ENCODE measurements at places on chromosomes 16 and 17.

GRCh38 chr17:53336281-53336680 is 486.4 kb upstream of the KIF2B start:
- DNase-seq = no peak

- DNase-seq = peak; percentile 83
Observed at GRCh38 chr17:19728084-19728495, 11.7 kb upstream of the SLC47A2 start.

- DNase-seq = no peak
Observed at GRCh38 chr17:1904273-1905182, 74.7 kb downstream of the RPA1 start.

- DNase-seq = no peak
Observed at GRCh38 chr16:67649494-67649931, 4.6 kb downstream of the CARMIL2 start.

- DNase-seq = no peak
Observed at GRCh38 chr17:31915456-31916100, 14.1 kb upstream of the UTP6 start.

DNA sequence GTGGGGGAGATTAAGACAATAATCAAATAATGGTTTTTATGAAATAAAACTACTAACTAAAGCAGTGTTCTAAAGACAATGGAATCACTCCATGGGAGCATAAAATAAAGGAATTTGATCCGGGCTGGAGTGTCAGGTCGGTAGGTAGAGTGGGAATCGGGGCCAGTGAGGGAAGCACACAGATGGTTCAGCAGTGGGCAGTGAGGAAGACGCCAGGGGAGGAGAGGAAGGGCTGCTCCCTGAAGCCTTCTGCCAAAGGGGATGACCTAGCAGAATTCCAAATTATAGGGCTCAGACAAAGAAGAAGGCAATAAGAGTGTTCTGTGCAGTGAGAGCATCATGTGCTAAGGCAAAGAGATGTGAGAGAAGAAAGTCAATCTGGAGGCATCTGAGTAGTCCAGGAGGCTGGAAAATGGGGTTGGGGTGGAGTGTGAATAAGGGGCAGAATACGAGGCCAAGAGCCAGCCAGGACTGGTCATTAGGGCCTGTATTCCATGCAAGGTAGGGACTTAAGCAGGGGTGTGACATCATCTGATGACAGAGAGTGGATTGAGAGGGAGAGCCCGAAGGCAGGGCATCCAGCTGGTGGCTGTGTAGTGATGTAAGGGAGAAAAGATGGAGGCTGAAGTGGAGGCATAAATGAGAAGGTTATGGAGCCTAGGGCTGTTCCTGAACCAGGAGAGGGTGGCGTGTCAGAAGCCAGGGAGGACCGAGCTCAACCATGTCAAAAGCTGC is 137.6 kb downstream of the COPRS start:
- DNase-seq = no peak

DNA sequence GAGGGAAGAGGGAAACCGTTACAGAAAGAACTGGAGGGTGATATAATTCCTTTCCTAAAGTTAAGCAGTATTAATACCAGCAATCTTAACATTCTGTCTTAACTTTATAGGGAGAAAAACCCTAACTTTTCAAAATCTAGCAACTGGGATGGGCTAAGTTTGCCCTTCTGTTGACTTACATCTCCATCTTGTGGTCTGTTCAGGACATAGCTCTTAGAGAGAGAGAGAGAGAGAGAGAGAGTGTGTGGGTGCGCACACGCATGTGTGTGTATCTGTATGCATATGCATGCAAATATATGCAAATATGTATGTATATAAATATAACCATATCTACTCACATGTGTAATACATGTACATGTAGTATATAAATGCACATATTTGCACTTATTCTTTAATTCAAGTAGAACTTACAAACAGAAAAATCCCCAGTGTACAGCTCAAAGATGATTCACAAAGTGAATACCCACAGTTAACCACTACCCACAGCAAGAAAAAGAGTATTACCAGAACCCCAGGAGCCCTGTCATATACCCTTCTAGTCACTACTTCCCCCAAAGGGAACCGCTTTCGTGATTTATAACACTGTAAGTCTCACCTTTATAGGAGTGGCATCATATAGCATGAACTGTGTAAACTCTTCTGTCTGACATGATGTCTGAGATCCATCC is 46.5 kb downstream of the STX8 start:
- no peak for DNase-seq

DNA sequence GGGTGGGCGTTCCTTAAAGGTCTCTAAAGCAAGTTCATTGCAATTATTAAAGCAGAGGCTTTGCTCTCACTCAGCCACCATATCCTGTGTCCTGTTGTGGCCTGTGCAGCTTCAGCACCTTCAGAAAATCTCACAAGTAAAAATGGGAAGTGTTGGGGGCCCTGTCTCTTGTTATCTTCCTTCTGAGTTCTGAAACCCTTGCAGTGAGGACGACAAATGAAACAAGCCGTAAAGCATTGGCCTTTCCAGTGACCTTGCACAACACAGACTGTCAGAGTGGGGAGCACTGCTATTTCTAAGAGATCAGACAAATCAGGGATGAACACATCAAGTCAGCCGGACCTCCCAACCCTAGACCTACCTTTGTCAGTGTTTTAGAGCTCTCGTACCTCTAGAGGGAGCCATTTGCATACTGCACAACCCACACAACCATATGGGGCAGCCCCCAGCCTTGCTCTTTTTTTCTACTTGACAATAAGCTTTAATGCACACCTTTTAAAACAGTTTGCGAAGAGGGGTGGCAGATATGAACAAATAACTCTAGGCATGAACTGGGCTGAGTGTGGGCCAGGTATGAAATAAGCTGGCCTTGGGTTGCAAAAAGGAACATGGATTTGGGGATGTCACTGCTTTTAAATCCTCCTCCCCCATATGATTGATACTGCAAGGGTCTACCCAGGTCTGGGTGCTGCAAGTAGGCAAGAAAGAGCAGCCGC is 89.8 kb downstream of the KATNIP start:
- DNase-seq = no peak

DNA sequence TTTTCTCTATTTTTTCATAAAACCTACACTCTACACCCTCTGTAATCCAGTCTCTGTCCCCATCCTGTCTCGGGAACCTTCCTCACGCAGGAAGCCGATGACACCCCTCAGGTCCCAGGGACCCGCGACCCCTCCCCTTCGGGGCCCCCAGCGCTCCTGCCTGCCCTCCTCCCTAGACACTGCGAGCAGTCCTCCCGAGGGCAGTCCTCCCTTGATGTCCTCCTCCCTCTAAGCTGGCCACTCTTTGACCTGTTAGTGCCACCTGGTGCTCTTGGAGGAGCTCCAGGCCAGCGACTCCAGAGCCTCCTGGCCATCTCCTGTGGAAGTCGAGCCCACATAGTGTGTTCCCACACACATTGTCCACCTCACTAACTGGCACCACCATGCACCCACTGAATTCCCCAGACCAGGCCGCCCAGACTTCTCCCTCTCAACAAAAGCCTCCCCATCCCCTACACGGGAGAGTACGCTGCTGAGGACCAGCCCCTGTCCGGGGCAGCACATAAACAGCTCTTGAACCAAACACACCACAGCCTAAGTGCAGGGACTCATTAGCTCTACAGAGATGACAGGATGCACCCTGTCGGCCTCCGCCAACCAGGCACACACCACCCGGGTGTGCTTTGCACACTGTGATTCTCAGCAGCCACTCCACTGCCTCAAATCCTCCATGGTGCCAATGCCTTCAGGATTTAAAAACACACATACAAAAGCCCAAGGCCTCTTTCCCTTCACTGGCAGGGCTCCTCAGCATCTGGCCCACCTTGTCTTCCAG is 9.3 kb downstream of the OSBPL7 start:
- no peak for DNase-seq

DNA sequence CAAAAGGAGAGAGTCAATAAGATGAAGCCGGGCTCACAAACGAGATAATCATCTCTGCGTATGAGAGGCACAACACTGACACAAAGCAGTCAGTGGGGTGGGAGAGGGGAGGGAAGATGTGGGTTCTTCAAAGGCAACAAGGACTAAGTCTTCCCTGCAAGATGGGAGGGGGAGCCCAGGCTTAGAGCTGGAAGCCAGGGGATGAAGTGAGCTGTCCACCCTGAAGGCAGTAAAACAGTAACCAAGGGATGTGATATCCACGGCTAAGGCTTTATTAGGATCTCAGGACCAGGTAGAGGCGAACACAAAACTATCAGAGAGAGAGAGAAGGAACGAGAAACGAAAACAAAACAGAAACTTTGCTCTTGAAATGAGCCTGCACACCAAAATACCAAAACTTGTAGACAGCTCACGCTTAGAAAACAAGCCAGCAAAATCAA is 115.9 kb downstream of the DYNLRB2 start:
- DNase-seq = no peak

DNA sequence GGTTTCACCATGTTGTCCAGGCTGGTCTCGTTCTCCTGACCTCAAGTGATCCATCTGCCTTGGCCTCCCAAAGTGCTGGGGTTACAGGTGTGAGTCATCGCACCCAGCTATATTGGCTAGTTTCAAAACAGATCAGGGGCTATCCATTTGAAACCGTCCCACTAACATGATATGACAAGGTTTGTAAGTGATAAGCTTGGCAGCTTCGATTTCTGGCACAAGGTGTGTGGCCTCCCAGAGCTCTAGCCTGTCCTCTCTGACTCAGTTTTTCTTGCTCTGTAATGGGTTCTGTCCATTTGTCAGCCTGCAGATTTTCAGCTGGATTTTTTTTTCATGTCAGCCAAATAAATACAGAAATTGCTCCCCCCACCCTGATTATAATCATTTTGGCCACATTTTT is 31.8 kb upstream of the TENT4B start:
- DNase-seq = no peak

GRCh38 chr17:29592850-29593551 is at the start of gene ANKRD13B:
Gene ANKRD13B (plus strand): TSS chr17:29593132. CDS start chr17:29593622, 490 bp downstream.
- DNase-seq = peak; percentile 69

GRCh38 chr16:59611556-59611955 is 877.4 kb upstream of the GOT2 start:
- no peak for DNase-seq

- no peak for DNase-seq
Observed at GRCh38 chr16:74107795-74108610, 188.6 kb upstream of the PSMD7 start.

GRCh38 chr17:57674894-57675293 is 70.2 kb downstream of the CCDC182 start:
- DNase-seq = no peak

DNA sequence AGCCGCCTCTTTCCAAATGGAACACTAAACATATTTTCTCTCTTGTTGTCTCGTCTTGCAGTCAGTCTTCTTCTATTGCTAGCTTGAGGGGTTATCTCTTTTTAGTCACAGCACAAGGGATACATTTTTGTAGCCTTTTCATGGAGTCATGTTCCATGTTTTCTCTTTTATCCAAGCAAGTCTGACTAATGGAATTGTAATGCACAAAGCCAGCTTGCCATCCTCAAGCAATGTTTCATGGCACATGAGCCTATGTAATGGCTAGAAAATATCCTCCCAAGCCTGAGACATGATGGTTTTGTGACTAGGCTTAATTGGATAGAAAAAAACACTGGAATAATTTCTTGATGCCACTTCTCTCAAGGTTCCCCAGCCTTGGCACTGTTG is 414.6 kb upstream of the GOT2 start:
- DNase-seq = no peak

DNA sequence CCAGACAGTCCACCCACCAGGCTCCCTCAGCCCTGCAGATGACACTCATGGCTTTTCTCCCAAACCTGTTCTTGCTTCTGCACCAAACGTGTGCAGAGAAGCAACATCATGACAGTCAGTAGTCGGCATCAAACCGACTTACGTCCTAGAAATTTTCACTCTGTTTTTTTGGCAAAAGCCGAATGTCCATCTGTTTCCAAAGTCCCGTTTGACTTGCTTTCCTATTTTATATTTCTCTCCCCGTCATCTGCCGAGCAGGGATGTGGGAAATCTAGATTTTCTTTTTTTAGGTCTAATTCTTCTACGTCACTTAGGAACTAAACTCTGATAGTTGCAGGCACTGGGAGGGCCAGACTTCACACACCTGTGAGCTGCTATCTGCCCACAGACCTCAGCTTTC is 104.9 kb downstream of the RMI2 start:
- DNase-seq = no peak

DNA sequence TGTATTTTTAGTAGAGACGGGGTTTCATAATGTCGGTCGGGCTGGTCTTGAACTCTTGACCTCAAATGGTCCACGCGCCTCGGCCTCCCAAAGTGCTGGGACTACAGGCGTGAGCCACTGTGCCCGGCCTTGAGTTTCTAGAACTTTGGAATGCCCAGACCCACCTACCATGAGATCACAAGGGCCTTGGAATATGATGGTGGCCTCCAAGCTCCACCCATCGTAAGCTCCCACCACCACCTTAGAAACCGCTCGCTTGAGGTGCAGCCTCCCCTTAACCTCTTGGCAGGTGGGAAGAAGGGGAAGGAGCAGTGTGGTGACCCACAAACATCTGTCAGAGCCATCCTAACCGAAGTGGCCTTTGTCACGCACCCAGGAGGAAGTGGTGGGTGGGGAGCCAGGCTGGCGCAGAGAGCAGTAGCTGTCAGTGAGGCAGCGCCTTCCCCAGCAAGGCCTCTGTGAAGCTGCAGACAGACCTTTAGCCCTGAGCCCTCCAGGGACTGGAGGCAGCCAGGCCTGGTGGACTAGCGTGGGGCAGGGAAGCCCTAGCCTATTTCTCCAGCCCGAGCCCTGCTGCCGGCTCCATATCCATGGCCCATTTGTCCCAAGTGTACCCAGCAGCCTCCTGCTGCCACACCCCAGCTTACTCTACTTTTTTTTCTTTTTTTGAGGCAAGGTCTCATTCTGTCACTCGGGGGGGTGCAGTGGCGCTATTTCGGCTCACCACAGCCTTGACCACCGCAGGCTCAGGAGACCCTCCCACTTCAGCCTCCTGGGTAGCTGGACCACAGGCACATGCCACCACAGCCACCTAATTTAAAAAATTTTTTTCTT is 13.1 kb upstream of the SEPHS2 start:
- peak; percentile 27 for DNase-seq

DNA sequence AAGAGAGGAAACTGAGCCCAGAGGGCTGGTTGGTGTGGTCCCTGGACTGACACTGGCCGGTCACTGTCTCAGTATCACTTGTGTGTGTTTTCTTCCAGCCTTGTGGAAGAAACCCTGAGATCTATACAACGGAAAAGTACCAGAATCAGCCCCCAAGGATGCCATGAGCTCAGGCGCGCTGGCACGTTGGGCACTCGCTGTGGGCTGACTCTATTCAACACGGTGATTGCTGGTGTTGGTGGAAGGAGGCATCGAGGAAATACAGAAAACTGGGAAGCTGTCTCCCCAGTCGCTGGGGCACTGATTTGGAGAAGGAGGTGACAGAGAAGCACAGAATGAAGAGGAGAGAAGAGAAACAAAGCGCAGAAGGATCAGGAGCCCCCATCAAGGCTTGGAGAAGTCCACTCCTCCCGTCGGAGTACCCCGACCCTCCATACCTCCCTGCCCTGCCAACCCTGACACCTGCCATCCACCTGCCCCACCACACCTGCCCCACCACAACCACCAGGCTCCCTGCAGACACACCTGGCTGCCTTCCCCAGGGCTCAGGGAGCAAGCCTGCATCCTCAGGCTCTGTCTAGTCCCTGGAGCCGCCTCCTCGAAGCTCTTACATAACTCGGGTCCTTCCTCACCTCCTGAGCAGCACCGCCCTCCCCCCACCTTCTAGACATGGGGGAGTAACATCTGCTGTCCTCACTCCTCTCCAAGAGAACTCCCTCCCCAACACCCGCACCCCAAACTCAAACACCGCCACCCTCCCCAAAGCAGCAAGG is 66.5 kb downstream of the RBFOX3 start:
- DNase-seq = no peak

Data from heart left ventricle (tissue), 16 donors.